ENCODE measurements at places on chromosomes 1 and 21.
A peak's percentile ranks its signal among the peaks of the same experiment; 100 is the strongest.

DNA sequence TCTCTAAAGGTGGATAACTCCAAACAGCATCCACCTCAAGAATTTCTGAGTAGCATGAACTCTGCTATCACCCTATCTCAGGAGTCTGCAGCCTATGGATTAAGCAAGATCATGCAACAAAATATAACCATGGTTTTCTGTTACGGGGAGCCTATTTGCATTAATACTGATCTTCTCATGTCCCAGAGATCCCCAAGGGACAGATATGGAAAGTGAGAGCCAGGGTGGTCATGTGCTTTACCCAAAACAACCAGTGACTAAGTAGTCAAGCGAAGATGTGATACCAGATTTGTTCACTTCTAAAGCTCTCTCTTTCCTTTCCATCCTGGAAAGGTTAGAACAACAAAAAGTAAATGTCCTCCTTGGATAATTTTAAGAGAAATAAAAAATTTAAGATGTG lies 125.1 kb downstream of the PRRX1 start:
- no peak for DNase-seq

- DNase-seq = no peak
Measured at GRCh38 chr21:46172863-46173528, 11.3 kb downstream of the SPATC1L start.

DNA sequence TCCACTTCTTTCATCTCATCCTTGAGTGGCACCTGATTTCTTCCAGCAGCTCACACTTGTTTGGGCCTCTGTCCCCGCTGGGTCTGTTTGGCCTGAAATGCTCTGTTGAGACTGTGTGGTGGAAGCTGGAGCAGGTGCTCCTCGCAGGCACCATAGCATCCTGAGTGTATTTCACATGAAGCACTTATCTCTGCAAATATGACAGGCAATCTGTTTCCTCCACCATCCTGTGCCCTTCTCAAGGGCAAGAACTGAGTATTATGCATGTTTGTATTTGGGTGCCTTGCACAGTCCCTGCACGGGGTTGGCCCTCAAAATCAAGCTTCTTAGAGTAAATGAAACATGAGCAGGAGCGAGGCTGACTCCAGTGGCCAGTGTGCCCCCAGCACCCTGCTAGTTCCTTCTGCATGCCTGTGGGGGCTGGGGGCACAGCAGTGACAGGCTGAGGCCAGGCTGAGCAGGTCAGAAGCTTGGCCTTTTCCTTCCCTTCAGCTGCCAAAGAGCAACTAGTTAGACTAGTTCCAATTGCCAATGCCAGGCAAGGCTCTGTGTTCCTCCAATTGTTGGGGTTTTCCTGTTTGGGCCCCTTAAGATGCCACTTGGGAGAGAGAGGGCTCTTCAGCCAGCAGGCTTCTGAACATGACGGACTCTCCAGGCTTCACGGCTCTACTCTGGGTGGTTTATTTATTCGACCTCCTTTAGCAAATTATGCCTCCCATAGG lies 129.6 kb upstream of the ATP1A1 start:
- no peak for DNase-seq

GRCh38 chr1:25922056-25922970 lies 16.1 kb upstream of the STMN1 start:
- no peak for DNase-seq

DNA sequence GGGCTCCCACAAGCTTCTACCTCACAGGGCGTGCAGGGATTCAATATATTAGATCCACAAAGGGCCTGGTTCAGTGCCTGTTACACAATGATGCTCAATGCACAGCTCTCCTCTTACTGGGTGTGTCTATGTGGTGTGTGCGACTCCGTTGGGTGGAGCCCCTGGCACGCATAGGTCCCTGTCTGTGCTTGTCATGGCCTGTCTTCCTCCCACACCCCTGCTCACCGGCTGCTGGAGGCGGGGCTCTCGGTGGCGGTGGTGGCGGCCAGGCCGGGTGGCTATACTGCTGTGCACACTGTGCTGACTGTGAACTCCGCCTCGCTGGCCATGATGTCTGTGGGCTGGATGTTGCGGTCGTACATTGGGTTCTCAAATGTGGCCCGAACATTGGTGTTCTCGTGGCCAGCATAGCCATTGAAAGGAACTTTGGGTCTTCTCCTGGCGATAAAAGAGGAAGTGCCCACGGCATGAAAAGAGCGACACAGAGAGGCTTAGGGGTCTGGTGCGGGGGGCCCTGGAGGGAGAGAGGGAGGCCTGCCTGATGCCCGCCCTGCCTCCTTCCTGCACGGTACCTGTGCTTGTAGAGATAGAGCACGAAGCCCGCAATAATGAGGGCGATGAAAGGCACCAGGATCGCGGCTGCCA lies 46.9 kb downstream of the ZSCAN20 start:
- DNase-seq = no peak

- DNase-seq = no peak
Measured at GRCh38 chr1:221782970-221783369, 41.1 kb upstream of the DUSP10 start.

GRCh38 chr1:234680331-234680904 lies 70.4 kb upstream of the IRF2BP2 start:
- no peak for DNase-seq

DNA sequence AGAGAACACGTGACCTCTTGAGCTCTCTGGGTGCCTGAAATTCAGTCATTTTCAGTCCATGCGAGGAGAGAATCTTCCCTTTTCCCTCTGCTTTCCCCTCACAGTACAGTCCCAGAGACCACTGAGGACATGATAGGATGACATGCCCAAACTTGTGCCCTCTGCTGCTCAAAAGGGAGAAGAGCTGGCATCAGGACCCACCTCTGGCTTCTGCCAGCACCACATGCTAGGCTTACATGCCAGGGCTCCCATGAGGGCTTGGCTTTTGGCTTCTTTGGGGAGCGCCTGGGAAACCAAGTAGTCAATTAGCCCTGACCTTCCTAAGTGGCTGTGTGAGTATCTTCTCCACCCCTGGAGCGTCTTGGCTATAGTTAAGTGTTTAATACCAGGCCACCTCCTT lies 13.8 kb upstream of the KCNQ4 start:
- no peak for DNase-seq

DNA sequence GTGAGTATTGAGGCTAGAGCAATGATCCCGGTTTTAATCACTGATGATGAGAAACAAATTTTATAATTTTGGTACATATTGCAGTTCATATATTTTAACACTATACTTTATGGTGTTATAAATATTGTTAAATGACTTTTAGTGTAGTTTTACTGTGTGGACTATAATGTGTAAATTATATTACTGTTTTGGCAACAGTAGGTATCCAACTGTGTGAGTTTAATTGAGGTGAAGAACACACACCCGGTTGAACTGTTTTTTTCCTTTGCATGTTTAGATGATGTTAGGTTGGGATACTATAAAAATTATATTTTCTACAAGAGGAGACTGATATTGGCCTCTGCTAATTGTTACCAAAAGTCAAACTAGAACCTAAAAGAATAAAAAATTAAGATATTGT lies 166.5 kb downstream of the SDCCAG8 start:
- no peak for DNase-seq

- no peak for DNase-seq
Measured at GRCh38 chr1:108595507-108595906, 35.6 kb downstream of the EEIG2 start.

GRCh38 chr1:156191292-156191964 lies 2.5 kb upstream of the SLC25A44 start:
- DNase-seq = peak; percentile 21

GRCh38 chr1:36572142-36572715 lies 89.5 kb upstream of the CSF3R start:
- DNase-seq = no peak

DNA sequence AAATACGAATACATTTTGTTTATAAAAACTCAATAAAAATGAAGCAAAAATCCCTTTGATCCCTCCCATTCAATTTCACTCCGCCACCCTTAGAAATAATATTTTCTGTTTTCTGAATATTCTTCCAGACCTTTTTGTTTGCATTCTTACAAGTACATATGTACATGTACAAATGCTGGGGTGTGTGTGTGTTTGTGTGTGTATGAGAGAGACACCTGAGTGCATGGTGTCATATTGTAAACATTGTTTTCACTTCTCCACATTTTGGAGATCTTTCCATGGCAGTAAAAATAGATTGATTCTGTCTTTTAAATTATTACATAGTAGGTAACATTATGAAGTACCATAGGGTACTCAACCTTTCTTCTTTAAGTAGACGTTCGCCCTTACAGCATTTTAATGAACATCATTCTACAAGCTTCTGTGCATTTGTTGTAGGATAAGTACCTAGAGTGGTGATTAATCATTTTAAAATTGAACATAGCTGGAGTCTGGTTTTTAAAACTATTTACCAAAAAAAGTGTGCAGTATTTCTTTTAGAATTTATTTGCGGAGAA lies 1.3 kb upstream of the MPC2 start:
- no peak for DNase-seq

GRCh38 chr1:225299624-225300023 lies 128.2 kb downstream of the LBR start:
- no peak for DNase-seq

DNA sequence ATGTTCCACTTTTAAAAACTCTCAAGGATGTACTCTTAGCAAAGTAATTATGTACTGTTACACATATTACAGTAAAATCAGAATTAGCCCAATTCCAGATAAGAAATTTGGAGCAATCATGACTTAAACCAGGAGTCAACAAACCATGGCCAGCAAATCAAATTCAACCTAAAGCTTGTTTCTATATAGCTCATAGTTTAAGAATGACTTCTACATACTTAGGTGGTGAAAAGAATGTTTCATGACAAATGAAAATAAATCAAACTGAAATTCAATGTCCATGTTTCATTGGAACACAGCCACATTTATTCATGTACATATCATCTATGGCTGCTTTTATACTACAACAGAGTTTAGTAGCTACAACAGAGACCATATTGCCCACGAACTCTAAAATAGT lies 35.1 kb downstream of the FRRS1 start:
- DNase-seq = no peak

GRCh38 chr21:25296252-25296651 lies 311.0 kb downstream of the MRPL39 start:
- DNase-seq = no peak

DNA sequence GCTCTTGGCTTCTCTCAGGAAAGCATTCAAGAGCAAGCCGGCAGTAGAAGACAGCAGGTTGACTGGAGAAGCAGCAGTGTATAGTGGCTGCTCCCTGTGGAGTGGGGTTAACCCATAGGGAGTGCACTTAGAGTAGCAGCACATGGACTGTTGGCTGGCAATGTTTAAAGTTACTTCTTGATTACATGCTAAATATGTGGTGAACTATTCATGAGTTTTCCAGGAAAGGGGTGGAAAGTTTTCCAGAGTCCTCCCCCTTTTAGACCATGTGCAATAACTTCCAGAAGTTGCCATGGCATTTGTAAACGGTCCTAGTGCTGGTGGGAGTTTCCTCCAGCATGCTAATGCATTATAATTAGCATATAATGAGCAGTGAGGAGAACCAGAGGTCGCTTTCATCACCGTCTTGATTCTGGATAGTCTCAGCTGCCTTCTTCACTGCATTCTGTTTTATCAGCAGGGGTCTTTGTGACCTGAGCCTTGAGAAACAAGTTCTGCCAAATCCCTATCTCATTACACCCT lies 131.8 kb downstream of the CCDC185 start:
- no peak for DNase-seq

DNA sequence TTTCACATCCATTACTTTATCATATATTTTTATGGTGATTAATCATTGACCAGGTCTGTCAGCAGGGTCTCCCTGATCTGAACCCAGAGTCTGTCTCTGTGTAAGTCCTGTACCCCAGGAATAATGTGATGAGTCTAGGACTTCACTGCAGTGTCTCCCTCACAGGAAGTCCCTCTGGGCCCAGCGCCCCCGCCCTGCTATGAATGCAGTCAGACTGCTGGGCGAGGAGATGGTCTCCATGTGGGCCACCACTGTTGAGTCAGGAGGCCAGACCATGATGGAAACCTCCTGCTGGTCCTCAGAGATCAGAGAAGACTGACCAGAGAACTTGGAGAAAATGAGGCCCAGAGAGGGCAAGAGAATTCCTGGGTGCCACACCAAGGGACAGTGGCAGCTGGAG lies 9.5 kb downstream of the TMEM222 start:
- DNase-seq = no peak

- DNase-seq = no peak
Measured at GRCh38 chr21:39040494-39041110, 142.6 kb downstream of the PSMG1 start.

GRCh38 chr1:206833801-206834200 lies 31.6 kb upstream of the IL20 start:
- no peak for DNase-seq

- peak; percentile 34 for DNase-seq
Measured at GRCh38 chr21:34946385-34946840, 102.7 kb downstream of the RUNX1 start.

DNA sequence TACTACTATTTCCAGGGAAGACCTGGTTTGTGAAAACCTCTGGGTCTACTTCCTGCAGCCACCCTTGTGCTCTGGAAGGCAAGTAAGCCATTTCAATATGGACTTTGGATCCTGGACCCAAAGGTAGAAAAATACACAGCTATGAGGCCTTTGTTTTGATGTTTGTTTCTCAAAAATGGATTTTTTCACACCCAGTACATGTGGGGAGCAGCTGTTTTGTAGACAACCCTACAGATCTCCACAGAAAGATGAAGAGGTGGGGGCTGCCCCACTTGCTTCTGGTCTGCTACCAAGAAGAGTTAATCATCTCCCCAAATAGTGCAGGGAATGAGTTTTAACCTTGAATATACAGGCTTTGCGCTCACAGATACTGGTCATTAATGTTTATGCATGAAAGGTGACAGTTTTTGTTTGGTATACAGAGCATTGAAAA lies 29.2 kb downstream of the ZNF281 start:
- no peak for DNase-seq

All from suppressor macrophage treated with lipopolysaccharide for 4 hours (primary cell).